ENCODE measurements at places on chromosomes 2 and 18.
A peak's percentile ranks its signal among the peaks of the same experiment; 100 is the strongest.

- no peak for DNase-seq
Measured at GRCh38 chr2:134766583-134766982, 47.8 kb upstream of the TMEM163 start.

GRCh38 chr2:7241041-7241745, 324.0 kb downstream of the RNF144A start:
- DNase-seq, result no peak

DNA sequence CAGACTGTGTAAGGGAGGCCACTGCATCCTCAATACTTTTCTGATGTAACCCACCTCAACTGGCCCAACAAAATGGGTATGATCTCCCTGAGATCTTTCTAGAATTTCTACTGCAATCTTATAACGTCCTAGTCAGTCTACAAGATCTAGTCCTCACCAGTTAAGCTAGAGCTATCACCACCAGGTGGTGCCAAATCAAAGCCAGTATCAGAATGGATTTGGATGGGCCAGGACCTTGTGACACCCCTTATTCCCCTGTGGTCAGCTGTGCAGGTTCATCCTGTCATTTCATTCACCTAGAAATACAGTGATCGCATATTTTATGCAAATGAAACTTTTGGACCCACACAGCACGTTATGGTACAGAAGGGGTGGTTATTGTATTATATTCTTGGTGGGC, 90.3 kb downstream of the OLA1 start:
- DNase-seq, result peak; percentile 10

- DNase-seq, result no peak
Measured at GRCh38 chr2:242034996-242035814, 165.7 kb downstream of the RTP5 start.

- no peak for DNase-seq
Measured at GRCh38 chr18:24499814-24500213, 39.4 kb downstream of the HRH4 start.

DNA sequence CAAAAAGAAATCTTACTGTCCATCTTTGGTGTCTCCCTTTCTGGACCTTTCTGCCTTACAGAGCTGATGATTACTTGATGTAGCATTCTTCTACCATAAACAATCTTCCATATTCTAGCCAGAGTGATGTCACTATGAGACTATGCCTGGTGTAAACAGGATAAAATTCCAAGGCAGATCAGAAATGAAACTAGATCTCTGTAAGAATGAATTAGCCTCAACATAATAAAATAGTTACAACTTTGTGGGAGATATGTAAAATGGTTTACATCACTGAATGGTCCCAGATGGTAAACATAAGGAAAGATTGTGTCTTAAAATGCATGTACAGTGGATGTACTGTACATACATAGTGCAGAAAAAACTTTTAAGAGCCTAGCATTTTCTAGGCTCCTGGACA, 112.3 kb upstream of the ZNF521 start:
- DNase-seq, result no peak

- no peak for DNase-seq
Measured at GRCh38 chr2:36578343-36579296, 19.3 kb downstream of the FEZ2 start.

DNA sequence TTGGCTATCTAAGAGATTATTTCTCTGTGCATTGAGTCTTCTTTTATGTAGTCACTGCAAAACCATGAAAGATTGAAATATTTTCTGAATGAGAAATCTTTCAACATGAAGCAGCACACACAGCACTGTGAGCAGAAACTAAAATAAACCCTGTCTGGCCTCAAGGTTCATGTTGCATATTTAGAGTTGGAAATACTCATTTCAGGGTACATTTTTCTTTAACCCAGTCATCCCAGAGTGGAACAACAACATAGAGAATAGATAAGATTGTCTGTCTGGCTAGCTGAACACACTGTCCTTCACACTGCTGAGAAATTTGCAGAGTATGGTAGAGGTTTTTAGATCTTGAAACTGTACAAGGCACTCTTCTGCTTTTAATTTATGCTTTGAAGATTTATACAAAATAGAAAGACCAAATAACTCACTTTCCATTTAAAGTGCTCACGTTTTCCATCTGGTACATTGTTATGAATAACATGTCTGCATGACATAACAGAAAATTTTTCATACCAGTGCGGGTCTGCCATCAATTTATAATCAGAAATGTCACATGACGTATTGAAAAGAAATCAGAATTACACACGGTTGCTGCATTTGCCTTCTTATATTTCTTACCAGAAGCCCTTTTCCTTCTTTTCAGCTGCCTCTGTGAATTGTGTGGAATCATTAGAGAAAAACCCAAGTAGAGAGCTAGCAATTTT, 25.0 kb upstream of the FN1 start:
- no peak for DNase-seq

- no peak for DNase-seq
Measured at GRCh38 chr2:61434314-61434713, 36.6 kb downstream of the USP34 start.

DNA sequence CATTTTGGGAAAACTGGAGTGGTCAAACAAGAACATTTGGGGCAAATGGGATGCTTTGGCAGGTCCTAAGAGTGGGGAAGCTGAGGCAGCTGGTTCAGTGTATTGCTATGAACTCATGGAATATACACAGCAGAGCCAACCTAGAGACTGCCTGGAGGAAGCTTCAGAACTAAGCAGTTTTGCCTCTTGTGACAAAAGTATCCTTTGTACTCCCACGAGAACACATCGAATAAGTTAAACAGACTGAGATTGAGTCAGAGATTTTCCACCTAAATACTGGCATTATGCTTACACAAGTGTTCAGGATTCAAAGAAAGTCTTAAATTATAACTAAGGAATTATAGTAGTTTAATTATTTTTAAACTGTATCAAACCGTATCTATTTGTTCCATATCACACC, 5.2 kb upstream of the ARMC9 start:
- no peak for DNase-seq

DNA sequence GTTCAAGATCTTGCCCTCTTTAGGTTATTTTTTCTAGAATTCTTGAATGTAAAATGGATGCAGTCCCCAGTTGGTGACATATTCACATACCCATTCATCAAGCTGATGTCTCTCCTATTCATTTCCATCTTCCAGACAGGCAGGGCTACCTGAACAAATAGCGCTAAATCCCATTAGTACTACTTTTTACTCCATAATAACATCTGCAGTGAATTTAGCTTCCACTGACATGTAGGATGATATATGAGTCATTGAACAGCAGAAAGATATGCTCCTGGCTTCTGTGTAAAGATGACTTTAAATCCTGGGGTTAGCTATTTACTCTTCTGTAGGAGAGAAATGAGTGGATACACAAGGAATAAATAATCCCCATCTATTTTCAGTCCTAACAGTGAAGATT, 194.7 kb downstream of the RND3 start:
- no peak for DNase-seq

DNA sequence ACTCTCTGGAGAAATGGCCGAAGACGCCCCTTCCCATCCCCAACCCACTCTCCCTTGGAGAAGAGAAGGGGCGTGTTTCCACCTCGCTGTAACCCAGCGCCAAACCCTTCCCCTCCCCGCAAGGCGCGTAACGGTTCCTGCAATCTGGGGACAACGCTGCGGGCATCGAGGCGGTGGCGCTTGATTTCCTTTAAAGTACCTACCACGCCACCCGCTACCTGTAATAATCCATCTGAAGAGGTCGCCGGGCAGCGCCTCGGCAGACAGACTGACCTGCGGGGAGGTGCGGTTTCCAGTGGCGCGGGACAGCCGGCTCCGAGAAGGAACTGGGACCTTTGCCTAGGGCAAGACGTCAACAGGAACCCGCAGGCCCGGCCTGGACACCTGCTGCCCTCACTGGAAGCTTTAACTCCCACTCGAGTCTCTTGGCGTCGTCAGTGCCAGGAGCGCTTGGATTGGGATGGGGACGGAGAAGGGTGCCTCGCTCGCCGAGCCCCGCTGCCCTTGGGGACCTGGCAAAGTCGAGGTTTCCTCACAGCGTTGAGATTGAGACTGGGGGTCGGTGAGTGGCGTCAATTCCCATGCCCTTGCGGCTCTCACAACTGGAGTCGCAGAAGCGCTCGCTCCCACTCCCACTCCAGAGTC, at the start of gene CYP1B1:
TSS of gene CYP1B1 (minus strand) at position 645 of the 645 bp plus-strand sequence. CDS start 763 bp downstream, outside the sequence.
- DNase-seq, result no peak

DNA sequence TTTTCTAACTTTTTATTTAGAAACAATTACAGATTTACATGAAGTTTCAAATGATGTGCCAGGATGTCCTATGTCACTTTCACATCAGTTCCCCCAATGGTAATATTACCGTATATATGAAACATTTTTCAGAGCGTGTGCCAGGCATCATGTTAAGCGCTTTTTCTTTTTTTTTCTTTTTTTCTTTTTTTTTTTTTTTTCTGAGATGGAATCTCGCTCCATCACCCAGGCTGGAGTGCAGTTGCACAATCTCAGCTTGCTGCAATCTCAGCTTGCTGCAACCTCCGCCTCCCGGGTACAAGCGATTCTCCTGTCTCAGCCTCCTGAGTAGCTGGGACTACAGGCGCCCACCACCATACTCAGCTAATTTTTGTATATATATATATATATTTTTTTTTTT, 5.6 kb upstream of the PPP4R1 start:
- DNase-seq, result no peak

DNA sequence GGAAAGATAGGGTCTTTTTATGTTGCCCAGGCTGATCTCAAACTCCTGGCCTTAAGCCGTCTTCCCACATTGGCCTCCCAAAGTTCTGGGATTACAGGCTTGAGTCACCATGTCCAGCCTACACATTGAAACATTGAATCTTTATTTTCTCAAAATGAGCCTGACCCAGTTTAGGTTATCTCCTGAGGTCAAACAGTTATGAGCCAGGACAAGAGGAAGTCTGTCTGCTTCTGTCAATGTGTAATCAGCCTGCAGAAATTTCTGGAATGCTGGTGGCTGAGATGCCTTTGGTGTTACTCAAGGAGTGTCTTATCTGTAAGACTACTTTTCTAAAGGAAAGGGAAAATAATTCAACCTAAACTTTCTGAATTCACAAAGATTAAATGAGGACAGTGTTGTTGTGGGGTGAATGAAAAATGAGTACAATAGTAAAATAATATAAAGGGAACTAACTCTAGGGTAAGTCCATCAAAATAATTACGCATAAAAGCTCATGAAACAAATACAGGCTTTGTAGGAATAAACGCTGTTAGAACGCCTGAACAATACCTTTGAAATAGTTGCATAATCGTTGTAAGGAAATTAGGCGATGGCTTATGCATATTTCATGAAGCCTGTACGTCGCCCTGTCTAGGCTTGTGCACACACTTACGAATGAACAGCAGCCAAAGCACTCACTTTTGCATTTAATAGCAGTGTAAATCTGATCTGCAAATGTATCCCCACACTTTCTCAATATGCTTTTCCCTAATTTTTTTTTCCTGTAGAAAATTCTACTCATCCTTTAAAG, 260.8 kb downstream of the RDH14 start:
- no peak for DNase-seq

- no peak for DNase-seq
Measured at GRCh38 chr2:79975791-79976565, 328.6 kb downstream of the LRRTM1 start.

- no peak for DNase-seq
Measured at GRCh38 chr2:177029501-177029900, 183.1 kb upstream of the HNRNPA3 start.

All from NCI-H1694 (cell line).